ENCODE measurements at places on chromosomes 7 and 10.

DNA sequence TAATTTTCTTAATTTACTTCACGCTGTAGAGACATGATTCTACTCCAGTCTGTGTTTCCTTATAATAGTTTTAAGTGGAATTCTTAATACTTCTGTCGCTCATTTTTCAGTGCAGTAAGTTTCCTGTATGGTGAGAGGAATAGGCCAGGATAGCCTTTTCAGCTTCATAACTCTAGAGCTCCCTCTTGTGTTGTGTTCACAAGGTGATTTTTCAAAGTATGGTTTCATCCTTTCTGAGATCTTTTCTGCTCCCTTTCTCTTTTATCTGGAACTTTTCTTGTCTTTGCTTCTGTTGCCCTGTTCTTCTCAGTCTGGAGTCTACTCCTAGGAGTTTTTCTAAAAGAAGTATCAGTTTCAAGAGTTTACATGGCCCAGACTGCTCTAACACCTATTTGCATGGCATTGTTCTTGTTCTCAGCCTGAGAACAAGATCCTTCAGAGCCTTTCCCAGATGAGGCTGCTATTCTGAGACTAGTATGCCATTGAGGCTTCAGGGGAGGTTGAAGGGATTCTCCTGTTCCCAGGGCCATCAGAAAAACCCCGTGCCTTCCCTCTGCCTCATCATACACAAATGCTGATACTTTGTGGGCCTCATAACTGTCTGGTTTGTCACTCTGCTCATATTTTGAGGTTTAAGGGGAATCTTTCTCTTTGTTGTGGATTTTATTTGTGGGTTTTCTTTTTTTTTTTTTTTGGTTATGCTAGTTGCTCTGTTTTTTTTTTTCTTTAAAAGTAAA, 21.8 kb downstream of the NET1 start:
- peak; percentile 81 for DNase-seq

DNA sequence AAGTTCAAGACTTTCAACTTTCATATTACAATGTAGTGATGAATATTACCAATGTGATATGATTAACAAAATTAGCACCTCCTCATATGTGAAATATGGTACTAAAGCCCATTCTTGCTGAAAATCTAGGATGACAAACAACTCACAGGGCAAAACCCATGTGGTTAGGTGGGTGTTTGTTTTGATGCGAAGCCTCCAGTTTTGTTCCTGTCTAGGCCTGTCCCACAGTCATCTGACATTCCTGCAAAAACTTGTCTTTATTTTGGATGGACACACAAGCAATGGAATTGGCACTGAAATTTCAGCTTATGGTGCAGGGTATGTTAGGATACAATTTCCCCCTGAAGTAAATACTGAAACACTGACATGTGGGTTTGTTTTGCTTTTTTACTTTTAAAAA, 95.3 kb downstream of the PARD3 start:
- DNase-seq = no peak

DNA sequence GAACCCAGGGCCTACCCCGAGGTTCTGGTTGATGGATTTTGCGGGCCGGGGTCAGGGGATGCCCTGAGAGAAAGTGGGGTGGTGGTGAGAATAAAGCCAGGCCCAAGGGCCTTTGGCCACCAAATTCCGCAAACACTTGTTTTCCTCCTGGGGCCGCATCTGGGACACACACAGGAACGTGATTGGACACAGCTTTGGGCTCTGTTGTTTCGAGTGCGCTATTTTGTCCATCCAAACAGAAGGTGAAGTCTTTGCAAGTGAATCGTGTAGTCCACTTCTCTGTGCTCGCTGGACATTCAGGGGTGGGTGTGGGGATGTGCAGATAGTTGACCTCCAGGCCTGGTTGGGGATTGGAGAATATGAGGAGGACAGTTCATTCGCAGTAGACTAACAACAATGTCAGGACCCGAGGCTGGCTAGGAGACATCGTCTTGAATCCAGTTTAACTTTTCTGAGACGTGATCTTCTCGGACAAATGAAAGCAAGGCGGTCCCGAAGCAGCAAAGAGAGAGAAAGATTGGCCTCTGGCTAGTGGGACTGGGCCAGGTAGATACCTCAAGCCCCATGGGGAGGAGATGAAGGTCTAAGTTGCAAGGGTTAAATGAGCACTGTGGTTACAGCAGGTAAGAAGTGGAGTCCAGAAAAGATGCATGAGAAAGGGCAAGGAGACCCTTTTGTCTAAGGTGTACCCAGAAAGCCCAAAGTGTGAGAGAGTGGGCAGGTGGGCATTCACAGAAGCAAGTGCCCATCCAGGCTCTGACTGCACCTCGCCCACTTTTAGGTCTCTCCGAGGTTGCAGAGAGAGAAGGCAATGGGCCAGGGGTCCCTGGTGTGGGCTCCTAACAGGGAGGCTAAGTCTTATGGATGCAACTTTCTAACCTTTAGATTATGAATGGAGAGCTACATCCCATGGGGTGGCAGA, 764 bp upstream of the FAM131B start:
- no peak for DNase-seq

- peak; percentile 82 for DNase-seq
Measured at GRCh38 chr10:128064108-128064969, 61.9 kb downstream of the MKI67 start.

DNA sequence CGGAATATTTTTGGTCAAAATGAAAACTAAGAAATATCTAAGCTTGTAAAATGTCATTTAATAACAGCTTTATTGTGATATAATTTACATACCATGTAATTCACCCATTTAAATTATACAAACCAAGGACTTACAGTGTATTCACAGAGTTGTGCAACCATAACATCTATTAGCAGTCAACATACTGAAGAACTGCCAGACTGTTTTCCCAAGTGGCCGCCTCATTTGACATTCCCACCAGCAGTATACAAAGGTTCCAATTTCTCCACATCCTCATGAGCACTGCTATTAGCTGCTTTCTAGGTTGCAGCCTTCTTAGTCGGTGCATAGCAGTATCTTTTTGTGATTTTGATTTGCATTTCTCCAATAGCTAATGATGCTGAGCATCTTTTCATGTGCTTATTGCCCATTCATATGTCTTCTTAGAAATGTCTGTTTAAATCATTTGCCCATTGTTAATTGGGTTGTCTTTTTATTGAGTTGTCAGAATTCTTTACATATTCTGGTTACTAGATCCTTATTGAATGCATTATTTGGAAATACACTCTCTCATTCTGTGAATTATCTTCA, 153.0 kb upstream of the FGFR2 start:
- peak; percentile 31 for DNase-seq

DNA sequence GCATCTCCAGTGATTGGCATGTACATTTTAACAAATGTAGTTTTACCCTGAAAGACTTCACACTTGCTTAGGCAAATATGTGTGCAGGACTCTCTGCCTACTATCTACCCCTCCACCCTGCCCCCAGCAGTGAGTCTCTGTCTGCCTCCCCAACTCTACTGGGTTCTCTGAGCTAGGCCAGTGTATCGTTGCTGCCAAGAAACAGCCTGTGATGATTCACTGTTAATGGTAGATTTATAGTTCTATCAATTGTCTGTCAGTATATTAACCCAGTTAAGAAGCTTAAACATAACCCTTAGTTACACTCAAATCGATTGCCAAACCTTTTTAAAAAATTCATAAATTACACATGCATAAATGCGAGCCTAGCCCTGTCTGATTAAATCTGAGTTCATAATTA, 137.0 kb downstream of the SND1 start:
- no peak for DNase-seq

DNA sequence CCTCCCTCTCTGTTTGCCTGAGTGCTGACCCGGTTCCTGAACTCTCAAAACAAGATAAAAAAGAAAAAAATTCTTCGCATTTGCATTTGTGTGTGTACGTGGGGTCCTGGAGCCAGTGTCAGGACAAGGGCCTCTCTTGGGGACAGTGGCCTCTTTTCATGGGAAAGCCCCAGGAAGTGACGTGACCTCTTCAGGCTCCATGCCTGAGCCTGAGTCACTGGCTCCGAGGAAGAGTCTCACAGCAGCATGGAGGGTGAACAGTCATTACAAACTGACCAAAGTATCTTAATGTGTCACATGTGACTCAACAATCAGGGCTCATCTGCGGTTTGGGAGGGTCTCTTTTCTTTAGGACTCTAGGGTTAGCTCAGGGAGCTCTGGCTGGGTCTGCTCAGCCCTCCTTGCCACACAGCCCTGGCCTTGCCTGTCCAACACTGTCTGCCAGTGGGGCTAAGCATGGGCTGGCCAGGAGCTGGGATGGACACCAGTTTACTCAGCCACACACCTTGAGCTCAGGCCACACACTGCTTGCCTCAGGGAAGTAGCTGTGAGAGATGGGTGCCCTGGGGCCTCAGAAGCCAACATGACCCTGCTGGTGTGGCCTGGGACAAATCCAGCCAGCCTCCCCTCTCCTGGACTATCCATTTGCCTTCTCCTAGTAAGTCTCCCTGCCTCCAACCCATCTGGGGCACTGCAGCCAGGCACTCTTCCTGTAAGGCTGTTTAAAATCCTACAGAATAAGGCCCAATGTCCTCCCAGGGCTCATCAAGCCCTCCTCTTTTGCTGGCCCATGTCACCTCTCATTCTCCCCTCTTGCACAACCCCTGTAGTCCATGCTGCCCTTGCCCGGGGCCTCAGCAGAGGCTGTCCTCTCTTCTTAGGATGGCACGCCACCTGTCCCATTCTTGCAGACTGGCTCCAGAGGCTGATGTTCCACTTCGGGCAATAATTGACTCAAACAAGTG, 10.5 kb downstream of the TMEM273 start:
- peak; percentile 65 for DNase-seq

DNA sequence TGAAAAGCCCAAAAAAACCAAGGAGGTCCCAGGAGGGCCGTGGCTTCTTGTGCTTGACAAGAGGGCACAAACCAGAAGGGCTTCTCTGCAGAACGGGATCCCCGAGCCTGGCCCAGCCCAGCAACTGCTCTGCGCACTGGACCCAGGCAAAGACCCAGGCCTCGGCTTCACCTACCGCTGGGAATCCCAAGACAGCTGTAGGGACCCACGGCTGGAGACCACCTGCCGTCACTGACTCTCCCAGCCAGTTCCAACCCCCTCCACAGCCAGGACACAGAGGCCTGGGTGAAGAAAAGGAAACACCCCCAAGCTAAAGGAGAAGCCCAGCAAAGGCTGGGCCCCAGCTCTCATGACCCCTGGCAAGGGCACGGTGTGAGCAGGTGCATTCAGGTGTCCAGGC, 24.3 kb downstream of the PDGFA start:
- no peak for DNase-seq

DNA sequence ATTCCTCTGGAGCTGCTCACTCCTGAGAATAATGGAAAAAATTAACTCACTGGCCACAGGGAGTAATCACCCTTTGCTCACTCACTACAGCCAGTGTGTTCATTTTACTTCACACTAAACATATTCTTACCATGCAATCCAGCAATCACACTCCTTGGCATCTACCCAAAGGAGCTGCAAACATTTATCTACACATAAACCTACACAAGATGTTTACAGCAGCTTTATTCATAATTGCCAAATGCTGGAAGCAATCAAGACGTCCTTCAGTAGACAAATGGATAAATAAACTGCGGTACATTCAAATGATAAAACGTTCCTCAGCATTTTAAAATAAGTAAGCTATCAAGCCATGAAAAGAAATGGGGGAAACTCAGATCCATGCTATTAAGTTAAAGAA, 34.2 kb upstream of the POM121L12 start:
- no peak for DNase-seq

GRCh38 chr10:124719213-124719851, 24.8 kb downstream of the FAM53B start:
- DNase-seq = peak; percentile 79

- peak; percentile 84 for DNase-seq
Measured at GRCh38 chr7:81956520-81956919, 186.7 kb upstream of the HGF start.

GRCh38 chr10:90849956-90850749, 7.7 kb downstream of the HTR7 start:
- no peak for DNase-seq

- DNase-seq = peak; percentile 96
Measured at GRCh38 chr10:71835671-71836595, 15.1 kb downstream of the PSAP start.

DNA sequence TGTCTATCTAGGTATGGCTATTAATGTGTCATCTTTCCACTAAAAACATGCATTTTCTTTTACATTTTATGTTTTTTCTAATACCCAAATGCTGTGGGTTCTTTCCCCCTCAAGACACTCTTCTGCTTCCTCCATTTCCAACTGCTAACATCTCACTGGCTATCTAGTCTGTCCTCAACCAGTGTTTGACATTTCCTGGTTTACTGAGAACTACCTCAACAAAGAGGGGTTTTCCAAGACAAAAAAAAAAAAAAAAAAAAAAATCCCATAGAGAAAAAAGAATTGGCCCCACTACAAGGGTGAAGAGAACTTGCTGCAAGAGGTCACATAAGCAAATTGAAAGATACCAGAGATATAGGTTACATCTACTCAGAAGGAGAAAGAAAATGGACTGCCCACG, 359.7 kb downstream of the CRPPA start:
- no peak for DNase-seq

DNA sequence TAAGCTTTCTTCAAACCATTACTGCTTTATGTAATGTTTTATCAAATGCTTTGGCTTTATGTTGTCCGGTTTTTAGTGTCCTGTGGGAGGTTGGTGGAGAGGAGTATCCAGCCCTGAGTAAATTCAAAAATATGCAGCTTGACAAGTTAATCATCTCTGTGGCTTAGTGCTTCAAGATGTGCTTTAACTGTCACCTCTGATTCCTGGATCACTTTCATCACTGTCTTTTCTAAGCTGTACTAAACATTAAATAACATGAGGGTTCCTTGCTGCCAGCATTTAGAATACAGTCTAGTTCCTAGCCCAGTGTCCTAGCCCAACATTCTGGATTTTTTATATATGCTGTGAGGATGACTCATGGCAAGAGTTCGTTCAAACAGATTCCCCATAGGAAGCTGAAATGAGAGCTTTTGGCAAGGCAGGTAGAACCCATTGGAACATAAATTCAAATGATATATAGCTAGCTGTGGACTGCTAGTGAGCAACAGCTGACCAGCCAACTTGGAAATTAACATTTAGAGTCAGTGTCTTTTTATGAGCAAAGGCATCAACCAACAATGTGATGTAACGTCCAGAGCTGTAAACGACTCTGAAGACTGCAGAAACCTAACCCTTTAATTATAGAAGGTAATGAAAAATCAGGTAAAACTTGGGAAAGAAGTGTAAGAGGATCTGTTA, 80.6 kb upstream of the OIT3 start:
- DNase-seq = peak; percentile 62

DNA sequence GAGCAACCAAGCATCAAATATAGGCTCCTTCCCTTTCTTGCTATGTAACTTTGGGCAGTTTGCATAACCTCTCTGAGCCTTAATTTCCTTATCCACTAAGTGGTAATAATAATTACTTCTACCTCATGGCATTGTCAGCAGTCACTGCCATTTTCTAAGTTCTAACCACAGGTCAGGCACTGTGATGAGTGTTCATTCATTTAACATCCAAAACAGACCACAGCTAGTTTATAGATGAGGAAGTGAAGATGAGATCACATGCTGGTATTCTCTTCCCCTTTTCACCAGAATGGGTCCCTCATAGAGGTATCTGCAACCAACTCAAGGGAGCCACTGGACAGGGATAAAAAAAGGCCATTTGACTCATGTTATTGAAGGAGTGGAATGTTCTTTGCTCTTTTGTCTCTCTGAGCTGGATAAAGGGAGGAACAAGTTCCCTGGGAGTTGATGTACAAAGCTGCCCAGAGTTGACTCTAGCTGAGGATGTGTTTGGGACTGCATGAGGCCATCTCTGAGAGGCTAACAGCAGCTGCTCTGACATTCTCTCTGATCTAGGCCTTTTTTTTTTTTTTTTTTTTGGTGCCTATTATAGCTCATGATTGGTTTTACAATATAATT, 65.0 kb downstream of the DNAJC12 start:
- DNase-seq = no peak

- no peak for DNase-seq
Measured at GRCh38 chr7:93592588-93593266, 18.2 kb upstream of the CALCR start.
